SW 1271 (cell line): ENCODE measurements at places on chromosomes 11 and 22.

GRCh38 chr11:23272095-23272494 is 411.8 kb upstream of the CCDC179 start:
- no peak for DNase-seq

DNA sequence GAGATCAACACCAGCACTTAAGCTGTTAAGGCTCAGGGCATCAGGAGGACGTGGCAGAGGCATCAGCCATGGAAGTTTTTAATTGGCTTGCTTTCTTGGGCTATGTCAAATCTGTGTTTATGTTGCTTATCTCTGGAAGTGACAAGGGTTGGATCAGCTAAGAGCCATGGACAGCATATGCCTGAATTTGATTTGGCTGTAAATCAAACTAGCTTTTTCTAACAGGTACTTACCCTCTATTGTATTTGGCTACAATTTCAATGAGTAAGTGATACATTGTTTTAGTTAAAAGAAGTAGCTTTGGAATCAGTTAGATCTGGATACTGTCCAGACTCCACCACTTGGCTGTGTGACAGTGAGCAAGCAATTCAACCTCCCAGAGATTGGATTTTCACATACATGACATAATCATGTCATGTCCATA is 936.6 kb downstream of the OPCML start:
- no peak for DNase-seq

- DNase-seq: peak; percentile 55
These were observed 62.0 kb upstream of the YPEL1 start for GRCh38 chr22:21797444-21798221.

DNA sequence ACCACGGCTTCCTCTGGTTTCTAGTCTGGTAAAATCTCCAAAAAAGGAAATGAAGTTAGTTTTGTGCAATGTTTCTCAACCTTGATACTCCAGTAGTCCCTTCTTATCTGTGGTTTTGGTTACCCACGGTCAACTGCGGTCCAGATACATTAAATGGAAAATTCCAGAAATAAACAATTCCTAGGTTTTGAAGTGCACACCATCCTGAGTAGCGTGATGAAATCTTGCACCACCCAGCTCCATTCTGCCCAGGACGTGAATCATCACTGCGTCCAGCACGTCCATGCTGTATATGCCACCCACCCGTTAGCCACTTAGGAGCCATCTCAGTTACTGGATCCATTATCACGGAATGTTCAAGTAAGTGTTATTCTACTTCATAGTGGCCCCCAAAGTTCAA is 117.0 kb downstream of the FBXO7 start:
- DNase-seq: no peak

DNA sequence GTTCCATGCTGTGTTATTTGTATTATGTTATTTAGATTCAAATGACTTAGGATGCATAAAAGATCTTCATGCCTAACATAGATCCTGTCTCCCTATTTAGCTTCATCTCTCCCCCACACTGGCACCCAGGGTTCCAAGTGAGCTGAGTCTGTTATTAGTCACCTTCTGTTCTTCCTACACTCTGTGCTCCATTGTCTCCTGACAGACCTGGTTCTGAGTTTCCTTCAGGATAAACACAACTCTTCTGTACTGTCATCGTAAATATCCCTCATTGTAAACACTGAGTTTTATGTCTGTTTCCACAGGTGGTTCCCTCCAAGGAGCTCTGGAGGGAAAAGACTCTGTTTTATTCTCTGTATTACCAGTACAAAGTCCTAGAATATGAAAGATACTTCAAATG is 8.7 kb downstream of the MMP26 start:
- DNase-seq: no peak

DNA sequence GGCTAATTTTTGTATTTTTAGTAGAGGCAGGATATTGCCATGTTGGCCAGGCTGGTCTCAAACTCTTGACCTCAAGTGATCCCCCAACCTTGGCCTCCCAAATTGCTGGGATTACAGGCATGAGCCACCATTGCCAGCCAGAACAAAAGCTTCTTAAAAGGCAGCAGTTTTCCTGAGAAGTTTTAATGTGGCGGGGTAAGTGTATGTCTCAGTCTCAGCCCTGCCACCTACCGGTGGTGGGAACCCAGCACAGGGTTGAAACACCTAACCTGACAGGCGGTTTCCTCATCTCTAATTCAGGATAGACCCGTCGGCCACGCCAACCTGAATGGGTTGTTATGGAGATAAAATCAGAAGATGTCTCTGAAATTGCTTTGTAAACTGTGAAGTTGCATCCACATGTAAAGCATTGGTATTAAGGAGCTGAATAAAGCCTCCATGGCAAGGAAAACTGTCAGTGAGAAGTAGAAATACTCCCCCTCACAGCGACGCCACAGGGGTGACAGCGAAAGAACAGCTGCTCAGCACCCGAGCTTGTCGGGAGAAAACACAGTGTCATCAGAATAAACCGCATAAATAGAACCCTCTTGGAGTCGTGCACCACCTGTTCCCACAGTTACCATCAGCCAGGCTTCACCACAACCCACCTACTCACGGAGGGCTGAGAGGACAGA is 165.9 kb upstream of the NCAM1 start:
- DNase-seq: peak; percentile 77

GRCh38 chr11:122711831-122712381 is 56.4 kb downstream of the UBASH3B start:
- DNase-seq: no peak

DNA sequence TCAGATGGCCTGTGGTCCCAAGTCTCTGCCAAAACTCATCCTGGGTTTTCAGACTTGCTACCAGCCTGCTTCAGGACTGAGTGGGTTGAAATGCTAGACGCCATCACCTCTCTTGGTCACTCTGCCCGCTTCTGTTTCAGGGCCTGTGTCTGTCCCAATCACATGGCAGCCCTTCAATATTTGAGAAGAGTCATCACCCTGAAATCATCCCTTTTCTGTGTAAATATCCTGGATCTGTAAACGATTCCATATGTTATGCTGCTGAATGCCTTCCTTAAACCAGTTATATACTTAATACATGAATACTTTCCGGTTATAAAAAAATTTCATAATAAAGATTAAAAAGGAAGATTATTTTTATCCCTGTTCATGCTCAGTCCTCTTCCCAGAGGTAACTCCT is 39.8 kb upstream of the TLCD5 start:
- no peak for DNase-seq

DNA sequence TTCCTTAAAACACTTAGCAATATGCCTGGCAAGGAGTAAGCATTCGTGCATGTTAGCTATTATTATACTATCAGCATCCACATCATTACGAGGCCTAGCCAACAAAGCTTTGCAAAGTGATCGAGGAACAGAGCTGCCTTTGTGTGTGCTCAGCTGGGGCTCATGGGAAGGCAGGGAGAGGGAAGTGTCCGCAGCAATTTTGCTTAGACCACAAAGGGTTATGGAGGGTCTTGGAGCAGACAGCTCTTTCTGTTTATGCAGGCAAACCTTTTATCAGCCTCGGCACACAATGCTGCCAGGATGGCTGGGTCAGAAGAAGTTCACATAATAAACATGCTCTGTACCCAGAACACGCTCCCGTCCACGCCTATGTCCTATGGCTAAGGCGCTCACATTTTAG is 10.9 kb upstream of the DKK3 start:
- no peak for DNase-seq

GRCh38 chr11:77197626-77198320 is 69.7 kb downstream of the MYO7A start:
- no peak for DNase-seq

- DNase-seq: no peak
These were observed 78.3 kb downstream of the TECTA start for GRCh38 chr11:121179306-121179705.

- no peak for DNase-seq
These were observed 112.5 kb downstream of the KCNQ1OT1 start for GRCh38 chr11:2587132-2587930.

GRCh38 chr11:57547854-57548377 is 10.5 kb downstream of the SMTNL1 start:
- DNase-seq: no peak

- no peak for DNase-seq
These were observed 71.8 kb upstream of the PAX6 start for GRCh38 chr11:31882951-31883392.

GRCh38 chr11:57647372-57647771 is 2.3 kb downstream of the YPEL4 start:
- no peak for DNase-seq

DNA sequence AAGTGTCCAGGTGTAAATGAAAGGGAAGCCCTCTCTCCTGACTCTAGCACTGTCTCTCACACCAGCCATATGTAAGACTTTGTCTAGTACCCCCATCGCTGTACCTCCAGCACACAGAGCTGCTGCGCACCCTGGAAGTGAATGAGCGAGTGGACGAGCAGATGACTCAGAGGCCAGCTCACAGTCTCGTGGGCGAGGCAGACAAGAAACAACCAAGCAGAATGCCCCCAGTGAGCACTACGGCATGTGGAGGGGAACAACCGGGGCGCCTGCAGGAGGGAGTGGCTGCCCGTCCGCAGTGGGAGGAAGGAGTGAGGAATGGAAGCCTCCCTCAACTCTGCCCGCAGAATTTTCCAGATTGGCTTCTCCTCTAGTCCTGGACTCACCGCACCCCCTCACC is 46.4 kb downstream of the MCM5 start:
- no peak for DNase-seq

- DNase-seq: no peak
These were observed 57.6 kb upstream of the NECTIN1 start for GRCh38 chr11:119786431-119787073.

DNA sequence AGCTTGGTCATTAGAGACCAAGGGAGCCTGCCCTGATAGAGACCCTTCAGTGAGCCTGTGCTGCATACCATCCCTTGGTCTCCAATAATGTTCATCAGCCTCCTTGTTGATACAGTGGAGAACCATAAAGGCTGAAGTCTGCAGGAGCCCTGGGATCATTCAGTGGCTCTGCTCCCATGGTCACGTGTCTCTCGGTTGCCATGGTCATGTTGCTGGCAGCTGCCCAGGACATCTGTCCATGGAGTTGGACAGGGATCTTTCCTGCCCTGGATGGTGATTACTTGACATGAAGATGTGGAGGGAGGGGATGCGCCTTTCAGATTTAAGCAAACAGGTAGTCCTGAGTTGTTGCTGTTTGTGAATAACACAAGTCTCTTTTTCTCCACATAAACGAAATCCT is 38.2 kb downstream of the CYB5R2 start:
- DNase-seq: no peak

DNA sequence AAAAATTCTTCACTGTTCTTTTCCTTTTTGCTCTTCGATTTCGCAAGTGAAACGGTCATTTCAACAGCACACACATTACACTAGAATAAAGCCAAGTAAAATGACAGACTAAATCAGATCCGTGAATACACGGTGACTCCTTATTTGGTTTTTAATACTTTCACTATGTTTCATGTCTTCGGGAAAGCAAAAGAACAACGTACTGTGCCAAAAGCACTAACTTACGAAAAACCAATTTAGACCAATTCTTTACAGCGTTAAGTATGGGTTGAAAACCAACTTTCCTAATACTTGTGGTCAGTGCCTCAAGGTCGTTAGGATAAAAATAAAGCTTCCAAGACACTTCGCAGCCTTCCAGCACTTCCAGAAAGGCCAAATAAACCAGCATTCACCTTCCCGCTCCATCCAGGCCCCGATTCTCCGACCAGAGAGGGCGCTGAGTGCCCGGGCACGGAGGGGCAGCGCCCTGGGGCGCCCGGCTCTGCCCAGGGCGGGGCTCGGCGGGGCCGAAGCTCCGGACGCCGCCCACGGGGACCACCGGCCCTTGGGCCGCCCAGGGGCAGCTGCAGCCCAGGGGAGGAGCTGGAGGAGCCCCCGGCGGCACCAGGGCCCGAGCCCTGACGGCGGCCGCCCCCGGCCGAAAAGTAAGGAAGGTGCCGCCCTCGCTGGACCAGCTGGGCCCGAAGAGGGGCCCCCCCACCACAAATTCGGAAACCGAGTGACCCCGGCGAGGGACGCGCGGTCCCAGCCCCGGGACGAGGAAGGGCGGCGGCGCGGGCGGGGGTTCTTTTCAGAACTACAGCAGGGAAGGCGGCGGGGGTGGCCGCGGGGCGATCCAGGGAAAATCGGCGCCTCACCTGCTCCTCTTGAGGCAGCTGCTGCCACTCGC is 499 bp downstream of the ATL3 start:
- peak; percentile 51 for DNase-seq

GRCh38 chr11:115241899-115242298 is 262.3 kb downstream of the CADM1 start:
- no peak for DNase-seq

DNA sequence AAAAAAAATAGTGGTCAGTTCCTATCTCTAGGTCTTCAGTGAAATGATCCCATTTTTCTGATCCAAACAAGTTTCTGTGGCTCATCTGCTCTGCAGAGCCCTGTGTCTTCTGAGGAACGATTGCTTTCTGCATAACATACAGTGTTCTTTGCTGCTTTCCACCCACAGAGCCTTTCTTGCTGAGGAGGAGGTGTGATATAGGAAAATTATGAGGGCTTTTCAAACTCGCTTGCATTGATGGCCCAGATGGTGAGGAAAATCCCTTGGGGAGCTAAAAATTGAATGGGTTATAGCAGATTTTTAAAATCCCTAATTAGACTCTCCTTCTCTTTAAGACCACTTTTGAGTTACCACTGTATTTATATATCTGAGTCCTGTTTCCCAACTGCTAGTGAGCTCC is 31.3 kb downstream of the JAM3 start:
- DNase-seq: no peak
